NCI-H1105 treated with DMSO at 0.1 percent for 48 hours (cell line): ENCODE measurements at places on chromosomes 4 and X.
A peak's percentile ranks its signal among the peaks of the same experiment; 100 is the strongest.

DNA sequence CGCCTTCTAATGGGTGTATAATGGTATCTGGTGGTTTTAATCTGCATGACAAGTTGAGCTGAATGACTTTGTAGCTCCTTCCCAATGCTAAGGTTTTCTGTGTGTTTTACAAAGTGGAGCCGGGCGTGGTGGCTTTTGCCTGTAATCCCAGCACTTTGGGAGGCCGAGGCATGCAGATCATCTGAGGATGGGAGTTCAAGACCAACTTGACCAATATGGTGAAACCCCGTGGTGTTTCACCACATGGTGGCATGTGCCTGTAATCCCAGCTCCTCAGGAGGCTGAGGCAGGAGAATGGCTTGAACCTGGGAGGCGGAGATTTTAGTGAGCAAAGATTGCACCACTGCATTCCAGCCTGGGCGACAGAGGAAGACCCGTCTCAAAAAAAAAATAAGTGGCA is 28.9 kb downstream of the ARFIP1 start:
- DNase-seq, result no peak

DNA sequence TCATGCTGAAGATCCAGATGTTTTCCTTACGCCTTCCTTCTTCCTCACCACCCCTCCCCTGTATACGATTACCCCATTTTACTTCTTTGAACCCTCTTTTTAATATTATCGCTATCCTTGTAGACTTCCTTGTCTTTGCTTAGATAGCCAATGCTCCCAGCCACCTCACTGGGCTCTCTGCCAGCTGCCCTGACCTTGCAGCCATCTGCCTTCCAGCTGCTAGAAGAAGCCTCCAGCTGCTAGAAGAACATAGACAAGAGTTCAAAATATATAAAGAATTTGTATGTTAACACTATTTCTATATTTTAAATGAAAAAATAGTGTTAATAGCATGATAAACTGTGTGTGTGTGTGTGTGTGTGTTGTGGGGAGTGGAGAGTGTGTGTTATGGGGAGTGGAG is 374.7 kb downstream of the ANKRD50 start:
- DNase-seq, result no peak

DNA sequence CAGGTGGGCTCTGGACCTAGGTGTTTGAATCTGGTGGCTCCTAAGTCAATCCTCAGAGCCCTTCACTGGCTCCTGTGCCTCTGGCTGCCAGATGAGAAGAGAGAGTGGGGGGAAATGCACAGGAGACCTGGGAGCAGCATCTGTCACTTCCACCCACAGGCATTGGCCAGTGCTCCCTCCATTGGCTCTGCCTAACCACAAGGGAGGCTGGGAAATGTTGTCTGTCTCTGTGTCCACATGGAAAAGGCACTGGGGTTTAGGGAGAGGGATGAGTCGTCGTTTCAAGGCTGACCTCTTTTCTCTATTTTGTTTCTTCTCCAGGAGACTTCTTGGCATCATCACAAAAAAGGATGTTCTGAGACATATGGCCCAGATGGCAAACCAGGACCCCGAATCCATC is 76.4 kb downstream of the CLCN4 start:
- DNase-seq, result no peak

GRCh38 chr4:57078685-57079521 is 31.3 kb downstream of the IGFBP7 start:
- peak; percentile 87 for DNase-seq

GRCh38 chrX:34658326-34658725 is 1.2 kb upstream of the TMEM47 start:
- no peak for DNase-seq

- DNase-seq, result no peak
Measured at GRCh38 chrX:109619771-109620170, 5.2 kb downstream of the KCNE5 start.

DNA sequence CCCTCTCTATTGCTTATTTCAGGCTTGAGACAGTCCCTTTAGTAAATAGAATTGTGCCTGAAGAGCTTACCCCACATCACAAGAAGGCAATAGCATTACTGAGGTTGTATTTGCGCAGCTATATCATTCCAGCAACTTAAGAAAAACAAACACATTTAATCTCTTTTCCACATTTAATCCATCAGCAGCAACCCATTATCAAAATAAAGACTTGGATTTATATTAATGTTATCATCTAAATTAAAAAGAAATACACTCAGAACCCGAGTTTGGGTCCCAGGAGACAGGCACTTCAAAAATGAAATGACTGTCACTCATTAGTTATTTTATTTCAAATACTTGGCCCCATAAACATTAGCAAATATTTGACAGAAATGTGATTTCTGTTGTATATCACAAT is 10.4 kb downstream of the TFDP3 start:
- DNase-seq, result no peak

GRCh38 chrX:111035991-111036390 is 60.0 kb upstream of the PAK3 start:
- no peak for DNase-seq

DNA sequence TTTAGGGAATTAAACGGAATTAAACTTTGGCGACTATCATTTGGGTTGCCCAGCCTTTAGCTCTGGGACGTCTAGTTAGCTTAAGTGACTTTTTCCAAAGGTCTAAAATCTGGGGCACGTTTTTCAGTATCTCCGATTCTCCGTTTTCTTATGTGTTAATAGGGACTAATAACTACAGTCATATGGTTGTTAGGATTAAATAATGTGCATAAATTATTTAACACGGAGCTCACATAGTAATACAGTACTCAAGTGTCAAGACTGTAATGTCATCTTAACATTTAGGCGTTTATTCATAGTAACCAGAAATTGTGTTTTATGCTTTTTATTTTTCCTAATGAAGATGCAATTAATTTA is 466 bp upstream of the CCNA2 start:
- DNase-seq, result no peak

DNA sequence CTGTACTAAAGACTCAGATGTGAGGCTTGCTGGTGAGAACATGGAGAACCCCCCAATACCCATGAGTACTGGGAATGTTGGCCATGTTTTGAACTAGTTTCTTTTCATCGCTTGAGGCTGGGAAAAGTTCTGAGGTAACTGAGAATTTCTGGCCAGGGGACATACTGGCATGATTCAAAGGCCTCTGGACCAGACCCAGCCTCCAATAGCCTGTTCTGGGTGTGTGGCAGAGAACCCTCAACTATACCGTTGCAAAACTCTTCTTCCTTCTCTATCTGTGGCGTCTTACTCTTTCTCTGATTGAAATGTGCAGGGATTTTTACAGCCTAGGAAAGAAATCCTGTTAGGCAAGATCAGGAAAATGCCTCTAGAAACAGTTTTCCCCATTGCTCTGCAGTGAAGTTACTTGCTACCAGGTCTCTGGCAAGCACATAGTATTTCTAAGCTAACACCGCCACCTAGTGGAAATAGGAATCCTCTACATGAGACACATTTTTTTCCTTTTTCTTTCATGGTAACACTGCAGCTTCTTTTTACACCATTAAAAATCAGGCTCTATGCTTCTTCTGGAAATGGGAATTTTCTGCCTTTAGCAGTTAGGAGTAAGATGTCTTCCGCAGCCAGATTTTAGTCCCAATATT is 170.7 kb upstream of the ZCCHC13 start:
- DNase-seq, result peak; percentile 44

- DNase-seq, result no peak
Measured at GRCh38 chr4:40058854-40059253, 2.2 kb downstream of the N4BP2 start.

GRCh38 chr4:169846396-169846795 is 88.7 kb upstream of the HPF1 start:
- DNase-seq, result no peak

- no peak for DNase-seq
Measured at GRCh38 chr4:19684084-19684483, 567.6 kb upstream of the SLIT2 start.
